GM23248 (cell line): ENCODE measurements at places on chromosomes 11 and 22. TPM values are rescaled to one million over a fixed set of nuclear protein-coding genes. Genes with fewer than 3 reads are reported as not detected.

The CRYAB gene
- total RNA-seq = 91.0 and 104 TPM in 2 replicates

The ARHGAP42 gene
- total RNA-seq = 2.3 and 2.7 TPM in 2 replicates

The UPB1 gene
- total RNA-seq = not detected in 2 replicates

The CNTN5 gene
- total RNA-seq = not detected in 2 replicates

The OR52E5 gene
- total RNA-seq = not detected in 2 replicates

The POU2AF1 gene
- total RNA-seq = 0.11 TPM in 1 of 2 replicates, not detected in the other

The SEZ6L gene
- total RNA-seq = under 0.01 TPM in 1 of 2 replicates, not detected in the other

The ADORA2A gene
- total RNA-seq = 0.54 and 0.89 TPM in 2 replicates

The RAB39A gene
- not detected in 2 replicates for total RNA-seq

The PPM1F gene
- total RNA-seq = 37.8 and 41.6 TPM in 2 replicates

The TRIM29 gene
- total RNA-seq = 1.4 TPM in 1 of 2 replicates, not detected in the other

The ANO9 gene
- total RNA-seq = not detected in 2 replicates

The CPT1A gene
- total RNA-seq = 20.1 and 23.6 TPM in 2 replicates

The PLA2G6 gene
- 5.5 and 28.3 TPM in 2 replicates for total RNA-seq

The SUSD2 gene
- total RNA-seq = under 0.01 TPM in 1 of 2 replicates, not detected in the other

The OR4D5 gene
- total RNA-seq = not detected in 2 replicates

The JOSD1 gene
- 47.0 and 51.2 TPM in 2 replicates for total RNA-seq

The MS4A13 gene
- not detected in 2 replicates for total RNA-seq

The HINFP gene
- total RNA-seq = 24.9 and 31.8 TPM in 2 replicates

The KCNJ5 gene
- total RNA-seq = under 0.01 TPM in 1 of 2 replicates, not detected in the other

The NRIP3 gene
- 10.8 and 12.0 TPM in 2 replicates for total RNA-seq

The CARD10 gene
- 4.4 and 8.3 TPM in 2 replicates for total RNA-seq
